ENCODE measurements at places on chromosomes 3 and 15.

DNA sequence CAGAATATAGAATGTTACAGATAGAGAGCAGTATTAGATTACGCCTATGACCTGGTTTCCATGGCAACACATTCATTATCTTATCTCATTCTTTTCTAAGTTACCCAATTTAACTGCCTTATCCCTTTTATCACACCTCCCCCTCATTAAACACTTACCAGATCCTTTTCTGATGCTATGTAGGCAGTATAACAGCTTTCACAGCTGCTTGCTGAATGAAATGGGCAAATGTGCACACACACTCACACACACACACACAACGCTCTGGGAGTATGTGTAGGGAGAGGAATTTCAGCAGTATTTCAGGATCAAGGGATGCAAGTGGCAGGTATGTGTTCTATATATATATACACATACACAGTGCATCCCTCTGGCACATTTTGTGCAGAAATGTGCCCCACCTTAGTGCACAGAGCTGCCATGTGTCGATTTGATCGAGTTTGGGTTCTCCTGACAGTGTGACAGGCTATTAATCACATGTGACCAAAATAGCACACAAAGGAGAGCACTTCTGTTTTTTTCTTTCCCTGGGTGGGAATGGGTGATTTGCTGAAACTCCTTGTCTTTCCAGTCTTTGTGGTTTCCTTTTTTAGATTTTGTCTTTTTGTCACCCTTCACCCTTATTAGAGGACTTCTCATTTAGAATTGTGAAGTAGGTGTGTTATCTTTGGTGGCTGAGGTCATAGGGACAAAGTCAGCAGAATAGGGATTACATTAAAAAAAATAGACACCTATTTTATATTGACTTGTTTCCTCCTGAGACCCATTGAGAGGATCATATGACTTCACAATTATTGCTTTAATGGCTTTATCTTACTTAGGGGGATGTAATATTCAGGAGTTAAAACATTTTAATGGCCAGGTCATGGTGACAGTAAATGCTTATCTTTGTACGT, 553.7 kb downstream of the PDCD6IP start:
- no peak for DNase-seq

DNA sequence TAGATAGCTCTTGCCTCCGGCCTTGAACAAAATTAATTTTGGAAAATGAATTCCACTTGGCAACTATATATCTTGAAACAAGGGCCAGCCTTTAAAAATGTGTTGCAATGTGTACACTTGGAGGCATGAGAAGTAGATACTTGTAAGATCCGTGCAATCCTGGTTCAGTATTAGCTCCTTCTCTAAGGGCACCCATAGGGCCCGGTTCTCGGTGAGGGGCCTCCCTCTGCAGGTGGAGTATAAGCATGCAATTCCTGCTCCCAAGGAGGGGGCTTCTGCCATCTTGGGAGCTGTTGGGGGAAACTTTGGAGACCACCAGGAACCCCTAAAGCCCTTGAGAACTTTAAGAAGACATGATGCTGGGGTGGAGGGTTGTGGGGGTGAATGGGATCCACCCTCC, 388.7 kb upstream of the RGMA start:
- no peak for DNase-seq

- no peak for DNase-seq
These were observed 87.7 kb upstream of the ALDH1L1 start for GRCh38 chr3:126267976-126268615.

GRCh38 chr3:183158113-183158512, 4.4 kb downstream of the LAMP3 start:
- no peak for DNase-seq
